ENCODE measurements at places on chromosomes 11 and 22.

DNA sequence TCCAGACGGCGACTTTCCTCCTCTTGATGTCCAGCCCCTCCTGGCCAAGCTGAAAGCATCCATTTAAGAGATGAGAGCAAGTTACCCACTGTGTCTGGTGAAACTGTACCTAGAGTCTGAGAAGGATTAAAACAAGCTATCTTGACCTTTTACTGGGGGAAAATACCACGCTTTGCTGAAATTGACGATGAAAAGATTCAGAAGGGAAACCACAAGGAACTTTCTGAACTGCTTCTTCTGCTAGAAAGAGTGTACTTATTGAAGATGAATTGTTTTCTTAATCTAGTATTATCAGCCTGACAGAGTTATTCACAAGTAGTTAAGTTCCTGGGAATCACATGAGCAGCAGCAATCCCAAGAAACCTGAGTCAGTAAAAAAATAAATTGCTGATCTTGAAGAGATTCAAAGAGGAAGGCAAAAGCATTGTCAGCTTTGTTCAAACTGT is 13.1 kb upstream of the MS4A6A start:
- no peak for DNase-seq

DNA sequence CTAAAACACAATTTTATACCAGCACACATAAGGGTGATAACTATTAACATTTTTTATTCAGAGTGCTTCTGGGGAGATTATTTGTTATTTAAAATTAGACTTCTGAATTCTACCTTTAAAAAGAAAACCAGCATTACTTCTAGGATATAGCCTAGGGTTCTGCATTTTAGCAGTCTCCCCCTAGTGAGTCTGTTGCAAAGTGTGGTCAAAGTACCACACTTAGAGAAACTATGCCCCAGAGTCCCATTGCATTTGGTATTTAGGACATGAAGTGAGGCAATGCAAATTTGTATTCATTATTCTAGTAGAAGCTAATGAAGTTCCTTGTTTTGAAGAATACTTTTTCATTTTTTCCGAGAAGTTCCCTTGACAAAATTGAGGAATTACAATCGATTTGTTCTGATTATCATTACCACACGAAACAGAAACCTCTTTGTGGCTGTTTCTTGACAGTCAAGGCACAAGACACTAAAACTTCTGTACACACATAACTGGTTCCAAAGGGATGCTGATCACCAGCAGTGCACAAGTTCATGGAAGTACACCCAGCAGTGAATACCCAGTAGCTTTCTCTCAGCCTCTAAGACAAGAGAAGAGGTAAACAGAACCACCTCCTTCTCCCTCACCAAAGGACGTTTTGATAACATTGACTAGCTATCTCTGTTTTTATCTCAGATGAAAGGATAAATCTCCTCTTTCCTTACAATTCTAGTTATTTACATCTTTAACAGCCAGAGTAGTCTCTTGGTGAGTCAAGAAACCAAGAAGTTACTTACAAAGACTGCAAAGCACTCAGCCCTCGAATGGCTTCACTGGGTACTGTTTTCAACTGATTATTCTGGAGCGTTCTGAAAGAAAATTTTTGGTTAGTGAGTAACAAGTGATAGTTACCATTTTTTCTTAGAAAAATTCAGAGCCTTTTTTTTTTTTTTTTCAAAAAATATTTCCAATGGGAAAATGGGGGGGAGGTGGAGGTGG is 27.6 kb upstream of the CCDC34 start:
- DNase-seq, result no peak

DNA sequence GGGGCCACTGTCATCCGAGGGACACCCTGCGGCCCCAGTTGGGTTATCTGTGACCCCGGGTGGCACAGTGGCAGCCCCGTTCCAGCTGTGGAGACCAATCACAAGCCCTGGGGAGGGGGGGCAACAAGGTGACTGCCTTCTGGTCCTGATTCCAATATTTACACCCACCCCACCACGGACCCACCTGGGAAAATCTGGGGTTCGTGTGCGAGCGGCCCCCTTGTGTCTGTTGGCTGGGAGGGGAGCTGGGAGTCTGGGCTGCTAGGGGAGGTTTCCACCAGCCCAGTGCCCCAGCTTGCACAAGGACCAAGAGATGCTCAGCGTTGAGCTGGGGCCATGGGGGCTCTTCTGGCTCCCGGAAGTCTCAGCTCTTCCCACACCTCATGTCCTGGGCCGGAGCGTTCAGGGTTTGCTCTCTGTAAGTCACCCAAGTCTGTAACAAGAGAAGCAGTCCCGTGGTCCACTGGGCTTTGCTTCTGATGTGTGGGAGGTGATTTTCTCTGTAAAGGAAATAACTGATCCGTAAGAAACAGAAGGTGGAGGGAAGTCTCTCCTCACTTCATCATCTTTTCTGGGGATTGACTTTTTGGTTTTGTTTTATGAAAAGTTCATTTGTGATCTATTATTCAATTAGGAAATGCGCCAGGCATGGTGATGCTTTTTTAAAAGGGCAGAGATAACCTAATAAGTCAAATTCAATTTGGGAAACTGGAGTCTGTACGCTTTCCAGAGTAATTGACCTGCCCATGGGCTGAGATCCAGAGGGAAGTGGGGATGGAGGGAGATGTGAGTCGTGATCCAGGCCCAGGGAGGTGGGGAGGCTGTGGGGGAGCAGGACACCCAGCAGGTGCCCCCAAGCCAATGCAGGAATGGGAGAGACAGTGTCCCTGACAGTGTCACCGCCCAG is 22.4 kb upstream of the GAL start:
- DNase-seq, result no peak

GRCh38 chr22:29148036-29148435 is 57.7 kb upstream of the EMID1 start:
- no peak for DNase-seq

GRCh38 chr11:30568931-30569330 is 17.2 kb downstream of the MPPED2 start:
- DNase-seq, result no peak

DNA sequence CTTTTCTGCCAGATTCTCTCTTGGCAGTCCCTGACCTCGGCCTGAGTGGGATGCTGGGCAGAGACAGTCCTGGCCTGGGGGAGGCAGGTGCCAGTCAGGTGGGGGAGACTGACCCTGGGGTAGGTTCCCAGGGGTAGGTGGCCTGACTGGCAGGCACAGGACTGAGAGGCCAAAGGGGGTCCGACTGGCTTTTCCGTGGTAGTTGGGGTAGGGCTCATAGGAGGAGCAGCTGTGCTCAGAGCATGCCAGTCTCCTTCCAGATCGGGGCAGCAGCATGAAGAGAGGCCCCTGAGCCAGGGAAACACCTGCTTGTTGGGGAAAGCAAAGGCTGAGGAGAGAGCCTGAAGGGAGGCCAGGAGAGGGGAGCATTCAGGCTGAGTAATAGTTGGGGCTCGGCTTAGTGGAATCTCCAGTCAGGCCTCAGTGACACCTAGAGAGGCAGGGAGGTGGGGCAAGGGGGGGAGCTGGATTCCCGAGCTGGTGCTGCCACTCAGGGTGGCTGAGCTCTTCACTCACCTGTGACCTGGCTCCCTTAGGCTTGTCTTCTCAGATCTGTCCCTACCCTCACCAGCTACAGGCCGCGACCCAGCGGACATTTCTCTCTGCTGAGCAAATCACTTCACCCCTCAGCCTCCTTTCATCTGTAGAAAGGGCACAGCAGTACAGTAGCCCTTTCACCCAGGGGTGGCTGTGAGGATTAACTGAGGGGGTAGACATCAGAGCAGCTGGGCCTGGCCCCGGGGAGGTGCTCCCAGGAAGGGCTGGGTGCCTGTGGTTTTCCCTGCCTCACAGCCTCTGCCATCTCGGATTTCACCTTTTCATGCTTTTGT is 26.2 kb downstream of the MCM5 start:
- DNase-seq, result no peak

- no peak for DNase-seq
Observed at GRCh38 chr22:31917227-31917921, 27.0 kb upstream of the YWHAH start.

- no peak for DNase-seq
Observed at GRCh38 chr11:103228807-103229206, 119.6 kb downstream of the DYNC2H1 start.

GRCh38 chr11:79285756-79286155 is 155.1 kb downstream of the TENM4 start:
- DNase-seq, result no peak

- DNase-seq, result no peak
Observed at GRCh38 chr11:36218283-36218921, 70.8 kb downstream of the COMMD9 start.

GRCh38 chr11:112499153-112499880 is 238.7 kb upstream of the PLET1 start:
- DNase-seq, result no peak

GRCh38 chr11:122642472-122642922 is 13.0 kb upstream of the UBASH3B start:
- no peak for DNase-seq

DNA sequence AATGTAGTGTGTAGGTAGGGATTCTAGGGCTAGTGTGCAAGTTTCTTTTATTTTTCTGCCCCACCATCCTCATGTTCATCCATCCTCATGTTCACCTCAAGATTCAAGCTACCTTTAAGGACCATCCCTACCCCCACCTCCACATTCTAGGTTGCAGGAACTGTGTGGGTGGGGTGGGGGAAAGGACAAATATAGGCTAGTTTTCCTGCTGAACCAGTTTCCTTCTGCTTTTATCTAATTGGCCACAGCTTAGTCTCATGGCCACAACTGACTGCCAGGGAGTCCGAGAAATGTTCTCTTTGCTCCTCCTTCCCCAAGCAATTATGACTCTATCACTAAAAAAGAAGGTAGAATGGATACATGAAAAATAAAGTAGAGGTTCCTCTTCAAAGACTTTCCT is 179.0 kb upstream of the LARGE1 start:
- no peak for DNase-seq

- DNase-seq, result no peak
Observed at GRCh38 chr11:116353589-116353988, 419.2 kb downstream of the BUD13 start.

DNA sequence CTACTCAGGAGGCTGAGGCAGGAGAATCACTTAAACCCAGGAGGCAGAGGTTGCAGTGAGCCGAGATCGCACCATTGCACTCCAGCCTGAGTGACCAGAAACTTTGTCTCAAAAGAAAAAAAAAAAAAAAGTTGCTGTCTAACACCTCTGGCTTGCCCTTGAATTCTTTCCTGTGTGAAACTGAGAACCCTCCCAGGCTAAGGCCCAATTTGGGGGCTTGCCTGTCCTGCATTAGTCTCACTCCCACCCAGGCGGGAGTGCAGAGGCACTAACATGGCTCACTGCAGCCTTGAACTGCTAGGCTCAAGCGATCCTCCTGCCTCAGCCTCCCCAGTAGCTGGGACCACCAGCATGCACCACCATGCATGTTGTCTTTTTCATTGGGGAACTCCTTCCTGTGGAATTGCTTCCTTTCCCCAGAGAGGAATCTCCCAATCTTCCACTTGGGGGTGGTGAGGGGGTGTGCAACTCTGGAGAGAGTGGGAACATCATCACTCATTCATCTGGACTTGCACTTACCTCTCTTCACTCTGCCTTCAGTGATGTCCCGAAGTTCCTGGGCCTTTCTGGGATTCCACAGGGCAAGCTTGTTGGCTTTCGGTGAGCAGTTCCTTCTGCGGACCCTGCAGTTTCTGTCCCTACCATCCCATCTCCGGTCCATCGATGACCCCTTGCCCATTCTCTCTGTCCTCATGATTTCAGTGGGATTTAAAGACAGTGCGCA is 62.1 kb upstream of the CREB3L1 start:
- no peak for DNase-seq

- DNase-seq, result no peak
Observed at GRCh38 chr11:59172345-59173079, 580 bp downstream of the DTX4 start.

DNA sequence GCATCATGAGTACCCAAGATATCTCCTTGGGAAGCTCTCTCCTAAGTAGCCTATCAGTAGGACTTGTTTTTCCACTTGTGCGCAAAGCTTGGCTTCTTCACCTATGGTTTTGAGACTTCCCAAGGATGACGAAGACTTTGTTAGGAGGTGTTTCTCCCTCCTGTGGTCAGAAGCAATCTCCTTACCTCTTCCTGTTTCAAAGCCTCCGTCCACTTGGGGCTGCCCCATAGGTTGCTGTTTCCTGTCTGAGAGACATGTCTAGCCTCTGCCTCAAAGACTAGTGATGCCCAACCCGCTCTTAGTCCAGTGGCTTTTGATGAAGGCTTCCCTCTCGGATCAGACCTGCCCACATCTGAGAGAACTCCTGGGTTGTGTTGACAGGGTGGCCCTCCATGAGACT is 92.9 kb downstream of the TRAF6 start:
- no peak for DNase-seq

DNA sequence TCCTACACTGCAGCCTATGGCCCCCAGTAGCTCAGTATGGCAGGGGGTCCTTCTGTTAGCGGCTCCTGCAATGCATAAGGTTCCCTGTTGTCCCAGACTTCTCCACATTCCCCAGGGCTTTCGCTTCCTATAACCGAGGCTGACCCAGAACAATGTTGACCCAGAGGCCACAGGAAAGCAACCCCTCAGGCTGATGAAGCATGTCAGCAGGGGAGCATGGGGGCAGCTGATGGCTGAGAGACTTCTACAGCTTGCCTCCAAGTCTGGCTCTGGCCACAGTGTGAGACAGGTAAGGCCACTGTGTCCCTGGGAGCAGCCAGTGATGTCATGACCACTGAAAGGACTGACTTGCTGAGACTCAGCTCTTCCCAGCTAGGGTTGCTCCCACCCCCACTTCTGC is 12.5 kb upstream of the PPFIBP2 start:
- DNase-seq, result no peak
